NCI-H146 (cell line): ENCODE measurements at places on chromosomes 16 and 17.

DNA sequence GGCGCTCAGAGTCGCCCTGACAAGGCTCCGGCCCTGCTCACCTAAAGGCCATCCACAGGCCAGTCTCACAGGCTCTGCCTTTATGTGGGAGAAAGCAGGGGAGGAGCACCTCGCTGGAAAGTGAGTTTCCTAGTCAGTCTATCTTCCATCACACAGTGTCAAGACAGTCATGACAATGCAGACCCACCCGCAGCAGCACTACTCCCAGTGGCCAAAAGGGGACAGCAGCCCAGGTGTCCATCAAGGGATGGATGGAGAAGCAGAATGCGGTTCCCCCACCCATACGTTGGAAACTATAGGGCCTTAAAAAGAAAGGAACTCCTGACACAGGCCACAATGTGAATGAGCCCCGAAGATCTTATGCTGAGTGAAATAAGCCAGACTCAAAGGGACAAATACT is 226.8 kb downstream of the ENGASE start:
- no peak for DNase-seq

- peak; percentile 58 for DNase-seq
Measured at GRCh38 chr17:78338486-78339259, 21.2 kb downstream of the SOCS3 start.

- DNase-seq: no peak
Measured at GRCh38 chr17:34312080-34312479, 7.2 kb upstream of the CCL8 start.

- no peak for DNase-seq
Measured at GRCh38 chr17:13544765-13545164, 57.0 kb downstream of the HS3ST3A1 start.

DNA sequence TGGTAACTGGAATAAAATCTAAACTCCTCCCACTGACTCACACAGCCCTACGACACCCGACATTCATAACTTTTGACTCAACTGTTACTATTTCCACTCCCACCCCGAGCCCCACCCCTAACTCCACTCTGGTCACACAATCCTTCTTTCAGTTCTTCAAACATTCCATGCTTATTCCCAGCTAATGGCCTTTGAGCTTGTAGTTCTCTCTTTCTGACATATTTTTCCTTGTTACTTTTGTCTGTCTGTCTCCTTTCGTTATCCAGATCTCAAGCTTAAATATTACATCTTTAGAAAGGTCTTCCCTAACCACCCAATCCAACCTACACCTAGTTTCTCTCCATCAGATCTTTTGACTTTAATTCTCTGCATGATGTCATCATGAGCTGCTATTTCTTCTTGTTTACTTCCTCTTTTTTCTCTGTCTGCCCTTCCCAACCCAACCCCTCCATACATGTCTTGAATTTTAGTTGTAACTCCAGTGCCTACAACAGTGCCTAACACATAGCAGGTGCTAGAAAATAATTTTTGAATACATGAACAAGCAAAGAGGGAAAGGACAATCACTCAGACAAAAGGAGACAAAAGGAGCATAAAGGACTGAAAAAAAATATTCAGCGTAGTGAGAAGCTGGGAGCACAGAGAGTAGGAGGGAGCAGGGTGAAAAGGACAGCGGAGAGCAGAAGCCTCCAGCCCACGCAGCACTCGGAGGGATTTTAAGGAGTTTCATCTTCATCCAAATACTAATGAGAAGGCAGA is 65.2 kb upstream of the SMIM36 start:
- DNase-seq: no peak

GRCh38 chr17:50630524-50631194 is 4.0 kb upstream of the ABCC3 start:
- DNase-seq: peak; percentile 51

DNA sequence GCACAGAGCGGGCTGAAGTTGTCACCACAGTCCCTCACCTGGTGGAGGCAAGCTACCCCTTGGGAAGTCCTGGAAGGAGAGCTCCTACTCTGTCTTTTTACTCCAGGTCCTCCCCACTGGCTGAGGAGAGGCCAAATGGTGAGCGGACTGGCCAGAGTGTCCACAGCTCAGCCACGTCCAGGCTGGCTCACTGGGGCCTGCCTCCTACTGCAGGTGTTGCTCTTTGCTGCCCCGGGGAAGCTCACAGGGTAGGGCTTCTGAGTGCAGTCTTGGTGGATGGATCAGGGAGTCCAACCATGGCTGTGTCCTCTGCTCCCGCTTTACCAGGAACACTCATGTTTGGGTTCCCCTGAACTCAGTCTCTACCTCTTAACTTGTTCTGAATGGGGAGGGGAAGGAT is 2.7 kb downstream of the B9D1 start:
- DNase-seq: no peak

- DNase-seq: peak; percentile 65
Measured at GRCh38 chr17:80476877-80477646, 655 bp upstream of the NPTX1 start.
